ENCODE measurements at places on chromosomes 6 and 20.

DNA sequence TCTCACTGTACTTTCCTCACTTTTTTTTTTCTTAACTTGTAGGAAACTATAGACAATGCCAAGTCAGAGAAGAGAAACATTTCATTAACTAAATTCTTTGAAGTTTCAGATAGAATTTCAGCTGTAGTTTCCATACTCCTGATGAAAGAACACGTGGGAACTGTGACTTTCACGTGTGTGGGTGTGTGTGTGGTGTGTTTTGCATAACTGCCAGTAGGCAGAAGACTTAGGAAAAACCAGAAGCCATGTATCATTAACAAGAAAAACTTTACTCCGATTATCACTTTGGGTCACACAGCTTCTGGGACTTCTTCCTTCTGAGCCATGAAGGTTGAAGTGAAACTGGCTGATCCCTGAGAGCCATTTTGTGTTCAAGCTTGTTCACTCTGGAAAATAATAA lies 483.3 kb downstream of the TFAP2B start:
- DNase-seq, result no peak

- no peak for DNase-seq
Measured at GRCh38 chr6:90019216-90019615, 124.9 kb downstream of the GJA10 start.

DNA sequence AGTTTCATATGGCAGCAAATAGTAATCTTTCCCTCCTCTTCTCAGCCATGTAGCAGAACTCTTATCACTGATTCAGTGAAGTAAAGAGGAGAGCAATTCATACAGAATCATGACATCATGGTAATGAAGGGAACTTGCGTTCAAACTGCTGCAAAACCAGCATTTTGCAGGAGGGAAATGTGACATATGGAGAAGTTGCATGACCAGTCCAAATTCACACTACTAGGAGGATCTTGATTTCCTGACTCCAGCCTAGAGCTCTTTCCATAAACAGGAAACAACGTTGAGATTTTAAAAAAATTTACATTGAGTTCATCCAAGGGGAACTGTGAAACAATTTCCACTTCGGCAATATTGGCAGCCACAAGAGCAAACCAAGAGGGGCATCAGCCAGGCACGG lies 63.8 kb downstream of the MBOAT1 start:
- no peak for DNase-seq

GRCh38 chr20:11993886-11994461 lies 76.3 kb downstream of the BTBD3 start:
- DNase-seq, result no peak

DNA sequence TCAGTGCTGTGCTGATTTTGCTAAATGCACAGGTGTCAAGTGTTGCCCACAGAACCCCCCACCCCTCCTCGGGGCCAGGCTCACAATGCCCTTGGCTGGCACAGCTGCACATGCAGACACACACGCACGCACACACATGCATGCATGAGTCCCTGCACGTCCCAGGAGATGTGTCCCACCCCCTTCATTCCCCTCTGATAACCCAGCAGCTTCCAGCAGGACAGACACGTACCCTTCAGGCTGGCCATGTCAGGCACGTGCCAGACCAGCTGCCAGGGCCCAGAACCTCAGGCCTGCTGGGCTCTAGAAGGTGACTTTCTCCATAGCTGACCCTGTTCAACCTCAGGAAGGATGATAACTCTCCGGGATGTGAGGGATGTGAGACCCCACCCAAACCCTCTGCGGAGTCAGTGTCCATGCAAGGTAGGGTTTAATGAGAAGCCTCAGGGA lies 44.4 kb downstream of the MRPL14 start:
- DNase-seq, result no peak

Measured in stimulated activated effector memory CD8-positive, alpha-beta T cell treated with anti-CD3 and anti-CD28 coated beads, Interleukin-12 subunit alpha, Interleukin-12 subunit beta, amount 100 ng/mL, for 72 hours (primary cell).